ENCODE measurements at places on chromosomes 12 and 14.

DNA sequence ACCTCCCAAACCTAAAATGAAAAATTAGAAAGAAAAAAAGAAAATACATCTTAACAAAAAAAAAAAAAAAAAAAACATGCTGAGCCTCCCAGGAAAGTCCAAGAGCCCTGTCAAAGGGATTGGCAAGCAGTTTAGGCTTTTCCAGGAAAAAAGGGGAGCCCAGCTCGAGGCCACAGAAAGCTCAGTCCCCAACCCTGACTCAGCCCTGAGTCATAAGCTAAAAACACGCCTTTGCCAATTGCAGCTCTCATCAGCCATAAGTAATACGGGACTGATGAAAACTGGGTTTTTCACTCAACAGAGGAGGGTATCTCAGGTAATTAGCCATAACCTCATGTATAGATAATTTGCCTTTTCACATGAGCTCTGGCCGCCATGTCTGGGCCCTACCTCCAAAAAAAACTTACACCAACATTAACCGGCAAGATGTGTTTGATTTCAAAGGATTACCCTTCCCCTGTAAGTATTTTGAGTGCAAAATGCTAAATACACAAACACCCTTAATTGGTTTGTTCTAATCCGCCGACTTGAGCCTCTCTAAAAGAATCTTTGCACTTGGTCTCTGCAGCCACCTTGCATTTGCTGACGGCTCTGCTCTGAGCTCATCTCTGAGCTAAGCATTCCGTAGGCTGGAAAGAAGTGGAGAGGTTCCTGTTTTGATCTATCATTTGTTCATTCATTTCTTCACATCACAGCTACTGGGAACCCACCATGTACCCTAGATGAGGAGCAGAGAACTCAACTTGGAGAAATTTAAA, 319.2 kb downstream of the BCL11B start:
- peak; percentile 91 for DNase-seq

- no peak for DNase-seq
Observed at GRCh38 chr14:104794993-104795780, at the start of gene AKT1. Gene AKT1 (minus strand): TSS chr14:104795748. CDS start chr14:104792643, 3,105 bp downstream.

- peak; percentile 87 for DNase-seq
Observed at GRCh38 chr12:105822131-105823105, 316.3 kb downstream of the NUAK1 start.

GRCh38 chr14:74601982-74602381, 10.1 kb downstream of the LTBP2 start:
- no peak for DNase-seq
